ENCODE measurements at places on chromosomes 3 and 15.

DNA sequence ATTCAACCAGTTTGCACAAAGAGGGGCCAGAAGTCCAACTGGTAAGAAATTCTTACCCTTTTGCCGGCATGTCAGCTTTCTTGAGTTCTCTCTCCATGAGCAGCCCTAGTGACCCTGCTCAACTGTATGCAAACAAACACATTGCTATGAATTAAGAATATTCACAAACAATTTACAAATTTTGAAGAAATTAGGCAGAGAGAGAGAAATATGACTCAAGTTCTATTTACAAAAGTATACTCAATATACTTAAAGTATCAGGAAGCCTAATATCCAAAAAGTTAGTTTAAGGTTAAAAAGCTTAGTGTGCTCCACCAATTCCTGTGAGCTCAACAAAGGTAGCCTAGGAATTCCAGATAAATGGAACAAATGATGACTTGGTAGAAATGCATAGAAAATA is 3.5 kb upstream of the EHHADH start:
- DNase-seq = no peak

GRCh38 chr15:59329570-59330350 is 42.9 kb downstream of the MYO1E start:
- DNase-seq = peak; percentile 88

- no peak for DNase-seq
These were observed 701 bp downstream of the OSBPL11 start for GRCh38 chr3:125594581-125595011.

DNA sequence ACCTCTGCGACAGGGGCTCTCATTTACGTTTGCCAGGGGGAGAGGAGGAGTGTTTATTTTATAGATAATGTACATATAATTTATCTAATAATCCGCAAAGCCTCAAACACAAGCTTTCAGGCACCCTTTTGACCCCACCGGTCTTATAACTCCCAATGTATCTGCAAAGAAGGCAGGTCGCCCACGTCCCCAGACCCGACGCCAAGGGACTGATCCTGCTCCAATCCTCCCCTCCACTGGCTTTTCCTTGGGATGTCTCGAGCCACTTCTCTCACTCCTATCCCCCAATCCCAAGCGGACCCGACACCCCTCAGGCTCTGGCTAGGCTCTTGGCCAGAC is 452 bp downstream of the DCP1A start:
- no peak for DNase-seq

- no peak for DNase-seq
These were observed 107.6 kb downstream of the RBPMS2 start for GRCh38 chr15:64667736-64668161.

- no peak for DNase-seq
These were observed 652.0 kb upstream of the NECTIN3 start for GRCh38 chr3:110419601-110420000.

GRCh38 chr15:63435204-63435820 is 53.7 kb upstream of the CA12 start:
- DNase-seq = no peak

DNA sequence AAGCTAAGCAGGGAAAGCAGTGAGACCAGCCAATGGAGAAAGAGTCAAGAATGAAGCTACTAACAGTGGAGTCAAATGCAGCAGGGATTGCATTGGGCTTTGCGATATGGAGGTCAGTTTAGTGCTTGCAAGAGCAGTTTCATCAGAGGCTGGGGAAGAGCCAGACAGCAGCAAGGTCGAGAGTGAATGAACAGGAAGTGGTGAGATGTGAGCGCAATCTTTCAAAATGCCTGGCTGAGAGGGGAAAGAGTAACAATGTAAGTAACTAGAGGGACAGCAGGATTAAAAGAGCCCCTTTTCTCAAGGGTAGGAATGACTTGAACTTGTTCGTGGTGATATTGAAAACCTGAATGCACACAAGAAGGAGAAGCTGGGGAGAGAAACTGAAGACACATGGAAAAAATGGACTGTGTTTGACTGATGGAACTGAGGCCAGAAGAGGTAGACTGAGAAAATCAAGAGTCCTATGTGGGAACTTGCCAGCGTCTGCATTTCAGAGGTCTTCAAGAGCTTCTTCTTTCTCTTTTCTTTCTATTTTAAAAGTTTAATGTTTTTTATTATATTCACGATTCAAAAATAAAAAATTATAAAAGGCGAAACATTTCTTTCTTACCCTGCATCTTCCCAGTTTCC is 30.6 kb upstream of the GPR160 start:
- DNase-seq = no peak

DNA sequence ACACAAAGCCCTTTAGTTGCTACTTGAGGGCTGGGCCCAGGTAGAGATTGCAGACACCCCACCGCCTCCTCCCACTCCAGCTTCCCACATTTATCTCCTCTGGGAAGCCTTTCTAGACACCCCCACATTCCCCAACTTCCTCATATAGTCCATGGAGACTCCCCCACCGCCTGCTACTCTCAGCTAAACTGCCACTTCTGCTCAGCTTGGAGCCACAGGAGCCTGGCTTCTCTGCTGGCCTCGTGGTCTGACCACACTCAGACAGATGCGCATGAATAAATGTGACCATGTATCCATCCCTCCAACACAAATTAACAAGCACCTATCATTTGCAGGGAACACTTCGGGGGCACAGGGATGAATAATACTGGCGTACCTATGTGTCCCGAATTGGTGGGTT is 10.5 kb upstream of the ACSBG1 start:
- no peak for DNase-seq

DNA sequence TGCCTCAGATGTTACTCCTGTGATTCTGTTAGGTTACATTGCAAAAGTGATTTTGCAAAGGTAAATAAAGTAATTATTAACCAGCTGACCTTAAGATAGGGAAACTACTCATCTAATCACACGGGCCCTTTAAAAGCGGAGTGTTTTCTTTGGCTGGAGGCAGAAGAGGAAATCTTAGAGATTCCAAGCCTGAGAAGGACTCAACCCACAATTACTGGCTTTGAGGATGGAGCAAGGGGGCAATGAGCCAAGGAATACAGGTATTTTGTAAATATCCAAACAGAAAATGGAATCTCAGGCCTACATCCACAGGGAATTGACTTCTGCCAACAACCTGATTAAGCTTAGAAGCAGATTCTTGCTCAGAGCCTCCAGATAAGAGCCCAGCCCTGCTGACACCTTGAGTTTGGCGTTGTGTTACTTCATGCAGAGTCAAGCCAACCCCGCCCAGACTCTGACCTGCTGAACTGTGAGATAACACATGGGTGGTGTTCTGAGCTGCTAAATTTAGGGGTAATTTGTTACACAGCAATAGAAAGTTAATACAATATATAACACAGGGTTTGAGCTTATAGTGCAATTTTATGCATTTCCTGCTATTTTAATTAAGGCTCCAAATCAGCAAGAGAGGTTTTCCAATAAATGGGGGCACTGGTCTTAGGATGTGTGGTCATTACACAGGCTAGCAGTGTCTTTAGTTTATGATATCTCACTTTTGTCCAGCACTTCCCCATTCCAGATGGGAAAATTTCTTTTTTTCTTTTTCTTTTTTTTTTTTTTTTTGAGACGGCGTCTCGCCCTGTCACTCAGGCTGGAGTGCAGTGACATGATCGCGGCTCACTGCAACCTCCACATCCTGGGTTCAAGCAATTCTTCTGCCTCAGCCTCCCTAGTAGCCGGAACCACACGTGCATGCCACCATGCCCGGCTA is 19.5 kb downstream of the NFKBIZ start:
- peak; percentile 83 for DNase-seq

GRCh38 chr3:158169091-158169491 is 59.2 kb downstream of the RSRC1 start:
- no peak for DNase-seq

GRCh38 chr15:71400294-71400693 is 285.0 kb downstream of the THSD4 start:
- no peak for DNase-seq

GRCh38 chr15:64288577-64288976 is 67.4 kb downstream of the CSNK1G1 start:
- DNase-seq = no peak

- no peak for DNase-seq
These were observed 828 bp downstream of the THOC7 start for GRCh38 chr3:63862804-63863149.

All from A549 (cell line).